ENCODE measurements at places on chromosomes 2 and 18.

DNA sequence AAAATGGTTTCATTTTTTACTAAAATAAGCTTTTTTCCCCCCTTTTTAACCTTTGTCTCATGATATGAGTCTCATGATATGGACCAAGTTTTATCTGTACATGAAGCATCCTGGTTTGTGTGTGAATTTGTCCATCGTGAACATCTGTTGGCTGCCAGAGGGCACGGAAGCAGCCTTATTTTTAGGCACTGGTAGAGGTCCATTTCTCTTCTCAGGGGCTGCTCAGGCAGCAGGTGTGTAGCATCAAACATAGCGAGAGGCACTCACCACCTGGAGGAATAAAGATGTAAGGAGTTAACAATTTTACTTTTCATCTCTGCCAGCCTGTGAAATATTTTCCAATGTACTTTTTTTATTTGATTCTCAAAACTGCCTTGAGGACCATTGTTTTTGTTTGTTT lies 134.5 kb downstream of the RHBDD1 start:
- DNase-seq = no peak

DNA sequence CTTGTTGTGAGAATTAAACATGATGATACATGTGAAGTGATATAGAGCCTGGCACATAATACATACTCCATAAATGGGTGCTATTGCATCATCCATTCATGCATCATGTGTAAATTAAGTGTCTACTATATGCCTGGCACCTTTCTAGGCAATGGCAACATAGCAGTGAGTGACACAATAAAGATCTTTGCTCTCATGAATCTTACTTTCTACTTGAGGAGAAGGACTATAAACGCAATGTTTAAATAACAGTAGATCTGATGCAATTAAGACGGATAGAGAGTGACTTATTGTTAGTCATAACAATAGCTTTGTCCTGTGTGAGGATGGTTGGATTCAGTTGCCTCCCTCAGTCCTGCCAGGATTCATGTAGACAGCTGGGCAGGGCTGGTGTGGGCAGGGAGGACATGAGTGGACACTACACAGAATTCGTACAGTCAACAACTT lies 88.4 kb upstream of the NPAS2 start:
- no peak for DNase-seq

GRCh38 chr2:70632388-70632787 lies 78.8 kb upstream of the TGFA start:
- no peak for DNase-seq

GRCh38 chr2:11862049-11862448 lies 115.6 kb downstream of the LPIN1 start:
- DNase-seq = no peak

- DNase-seq = no peak
These were observed 289.7 kb downstream of the CCDC85A start for GRCh38 chr2:56473524-56473923.
